NCI-H1417 treated with DMSO at 0.1 percent for 48 hours (cell line): ENCODE measurements at places on chromosomes 5 and 9.

- DNase-seq: no peak
Observed at GRCh38 chr5:2550509-2550908, 201.0 kb downstream of the IRX2 start.

- no peak for DNase-seq
Observed at GRCh38 chr5:163821142-163821541, 315.7 kb downstream of the MAT2B start.

GRCh38 chr5:164975986-164976385, 1470.6 kb downstream of the MAT2B start:
- DNase-seq: no peak

DNA sequence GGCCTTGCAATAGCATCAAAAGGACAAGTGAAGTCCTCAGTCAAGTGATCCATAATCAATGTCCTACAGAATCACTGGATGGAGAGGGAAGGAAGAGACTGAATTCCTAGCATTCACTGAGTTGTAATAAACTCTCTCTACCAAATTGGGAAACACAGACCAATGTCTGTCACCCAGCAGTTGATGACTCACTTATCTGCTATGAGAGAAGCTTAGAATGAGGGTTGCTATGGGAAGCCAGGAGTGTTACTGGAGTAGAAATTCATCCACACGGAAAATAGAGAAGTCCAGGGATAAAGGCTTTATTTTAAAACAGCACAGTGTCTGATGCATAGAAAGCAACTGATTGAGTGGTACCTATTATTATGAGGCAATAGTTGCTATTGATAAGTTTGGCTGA, 407.4 kb downstream of the BRINP1 start:
- DNase-seq: no peak

DNA sequence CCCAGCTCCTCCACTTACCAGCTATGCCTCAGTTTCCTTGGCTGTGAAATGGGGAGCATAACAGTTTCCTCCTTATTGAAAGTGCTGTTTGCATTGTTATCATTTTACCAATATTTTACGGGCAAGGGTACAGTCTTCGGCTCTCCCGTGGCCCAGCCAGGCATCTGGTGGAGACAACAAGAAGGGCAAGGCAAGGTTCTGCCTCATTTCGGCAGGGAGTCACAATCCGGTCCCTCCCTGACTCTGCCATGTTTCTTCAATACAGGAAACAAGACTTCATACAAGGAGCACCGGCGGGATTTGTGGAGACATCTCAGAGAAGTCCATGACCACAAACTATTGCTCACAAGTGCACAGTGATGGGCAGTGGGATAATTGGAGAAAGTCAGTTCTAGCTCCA, 174.0 kb downstream of the FGF18 start:
- DNase-seq: no peak

DNA sequence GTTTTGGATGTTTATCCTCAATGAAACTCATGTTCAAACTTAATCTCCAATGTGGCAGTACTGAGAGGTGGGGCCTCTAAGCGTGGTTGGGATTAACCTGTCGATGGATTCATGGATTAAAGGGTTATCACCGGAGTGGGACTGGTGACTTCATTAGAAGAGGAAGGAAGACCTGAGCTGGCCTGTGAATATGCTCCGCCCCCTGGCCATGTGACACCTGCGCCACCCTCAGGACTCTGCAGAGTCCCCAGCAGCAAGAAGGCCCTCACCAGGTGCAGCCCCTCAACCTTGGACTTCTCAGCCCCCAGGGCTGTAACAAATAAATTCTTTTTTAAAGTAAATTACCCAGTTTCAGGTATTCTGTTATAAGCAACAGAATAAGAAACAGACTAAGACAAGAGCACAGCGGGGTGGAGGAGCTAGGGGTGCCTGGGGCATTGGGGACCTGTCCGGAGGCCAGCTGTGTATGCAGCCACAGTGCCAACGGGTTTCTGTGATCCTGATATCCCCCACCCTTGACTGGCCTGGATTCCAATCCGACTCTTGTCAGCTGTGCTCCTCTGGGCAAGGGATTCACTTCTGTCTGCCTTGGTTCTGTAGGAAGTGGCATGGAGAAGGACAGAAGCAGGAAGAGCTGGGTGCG, 3.2 kb upstream of the MAPK9 start:
- no peak for DNase-seq

DNA sequence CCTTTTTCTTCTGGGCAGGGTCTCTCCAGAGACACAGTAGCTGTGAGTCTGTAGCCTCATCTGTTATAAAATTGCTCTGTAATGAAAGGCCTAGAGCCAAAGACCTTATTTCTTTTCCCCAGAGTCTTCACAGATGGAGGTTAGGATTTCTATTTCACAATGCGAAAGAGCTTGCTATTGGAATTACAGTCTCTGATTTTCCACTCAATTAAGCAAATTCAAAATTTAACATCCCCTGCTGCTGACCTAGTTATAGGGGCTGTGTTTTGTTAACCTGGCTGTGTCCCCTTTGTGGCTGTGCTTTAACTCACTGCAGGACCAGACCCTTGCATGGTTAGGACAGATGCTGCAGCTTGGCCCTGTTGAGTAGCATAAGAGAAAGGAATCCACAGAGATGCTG, 190.3 kb upstream of the NMUR2 start:
- DNase-seq: no peak

DNA sequence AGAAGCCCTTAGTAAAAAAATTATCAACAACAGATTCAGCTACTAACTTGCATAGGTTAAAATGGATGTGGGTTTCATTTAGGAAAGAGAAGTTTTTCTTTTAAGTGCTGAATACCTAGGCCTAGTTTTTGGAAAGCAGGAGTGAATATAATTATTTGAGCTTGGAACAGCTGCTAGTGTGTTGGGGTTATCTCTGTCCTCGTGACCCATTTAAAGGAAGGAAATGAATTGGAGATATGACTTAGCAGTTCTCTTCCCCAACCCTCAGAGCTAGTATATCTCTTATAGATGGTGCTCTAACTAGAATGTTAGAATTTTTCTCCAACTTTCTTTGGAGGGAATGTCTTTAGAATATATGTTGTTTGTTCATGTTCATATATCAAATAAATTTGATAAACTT, 38.6 kb downstream of the ZNF366 start:
- DNase-seq: no peak

GRCh38 chr9:16627967-16628366, 242.5 kb downstream of the BNC2 start:
- no peak for DNase-seq

GRCh38 chr5:136202469-136203205, 9.7 kb upstream of the SMIM32 start:
- no peak for DNase-seq

- DNase-seq: no peak
Observed at GRCh38 chr5:37859805-37860204, 20.0 kb upstream of the GDNF start.

DNA sequence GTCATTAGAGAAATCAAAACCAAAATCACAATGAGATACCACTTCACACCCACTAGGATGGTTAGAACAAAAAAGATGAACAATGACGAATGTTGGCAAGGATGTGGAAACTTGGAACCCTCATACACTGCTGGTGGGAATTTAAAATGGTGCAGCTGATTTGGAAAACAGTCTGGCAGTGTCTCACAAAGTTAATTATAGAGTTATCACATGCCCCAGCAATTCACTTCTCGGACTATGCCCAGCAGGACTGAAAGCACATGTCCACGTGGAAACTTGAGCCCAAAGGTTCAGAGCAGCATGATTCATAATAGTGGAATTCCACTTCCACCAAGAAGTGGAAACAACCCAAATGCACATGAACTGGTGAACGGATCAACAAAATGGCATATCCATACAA, 85.0 kb upstream of the HRH2 start:
- no peak for DNase-seq

DNA sequence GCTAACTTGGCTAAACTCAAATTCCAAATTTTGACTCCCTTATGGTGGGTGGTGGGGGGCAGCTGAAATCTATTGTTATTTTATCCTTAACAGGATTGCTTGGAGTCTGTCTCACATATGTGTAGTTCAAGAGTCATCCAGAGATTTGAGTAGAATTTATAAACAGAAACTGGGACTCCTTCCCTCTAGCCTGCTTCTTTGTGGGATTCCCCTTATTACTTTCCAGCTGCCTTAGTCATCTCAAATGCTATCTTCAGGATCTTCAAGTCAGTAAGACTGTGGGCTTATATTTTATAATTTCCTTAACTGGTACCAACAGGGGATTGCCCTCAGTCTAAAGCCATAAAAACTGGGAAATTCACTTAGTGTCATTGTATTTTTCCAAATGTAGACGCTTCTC, 55.5 kb downstream of the NNT start:
- DNase-seq: no peak

DNA sequence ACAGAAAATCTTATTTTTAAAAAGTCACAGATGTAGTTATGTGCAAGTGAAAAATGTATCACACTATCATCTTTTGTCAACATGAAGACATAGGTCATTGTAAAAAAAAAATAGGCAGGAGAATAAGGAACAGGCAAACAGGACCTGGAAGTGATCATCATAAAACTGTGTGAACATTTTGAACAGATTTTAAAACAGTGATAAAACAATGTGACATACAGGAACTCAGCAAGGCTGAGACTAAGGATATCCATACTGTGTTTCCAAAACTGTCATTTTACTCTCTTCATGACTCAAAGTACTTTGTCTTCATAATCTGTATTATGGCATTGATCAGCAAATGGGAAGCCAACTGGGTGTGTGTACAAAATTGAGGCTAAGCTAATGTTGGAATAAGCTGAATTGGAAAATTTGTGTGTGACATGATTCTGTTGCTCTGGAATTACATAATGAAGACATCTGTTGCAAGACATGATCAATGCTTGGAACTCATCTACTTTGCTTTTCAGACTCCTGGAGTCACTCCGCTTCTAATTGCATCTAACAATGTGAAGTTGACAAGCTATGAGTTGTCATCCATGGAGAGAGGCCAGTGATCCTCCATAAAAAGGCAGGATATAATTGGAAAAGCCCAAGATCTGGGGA, 978.7 kb upstream of the NUDT12 start:
- no peak for DNase-seq

DNA sequence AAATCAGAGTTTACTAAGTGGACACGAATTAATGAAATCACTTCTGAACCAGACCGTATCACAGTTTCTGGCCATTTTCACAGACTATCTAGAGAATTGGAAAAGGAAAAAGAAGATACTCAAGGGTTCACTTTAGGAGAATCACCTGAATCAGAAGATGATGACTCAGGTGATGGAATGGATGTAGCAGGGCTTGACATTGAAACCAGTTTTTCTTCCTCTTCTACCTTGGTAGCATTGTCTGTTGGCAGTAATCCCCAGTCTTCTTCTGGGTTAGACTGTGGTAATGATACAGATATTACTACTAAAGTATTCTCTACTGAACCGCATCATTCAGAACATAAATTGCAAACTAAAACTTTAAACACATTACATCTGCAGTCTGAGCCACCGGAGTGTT, 38.5 kb downstream of the ICE1 start:
- no peak for DNase-seq

GRCh38 chr5:53357439-53357838, 123.0 kb upstream of the FST start:
- no peak for DNase-seq

DNA sequence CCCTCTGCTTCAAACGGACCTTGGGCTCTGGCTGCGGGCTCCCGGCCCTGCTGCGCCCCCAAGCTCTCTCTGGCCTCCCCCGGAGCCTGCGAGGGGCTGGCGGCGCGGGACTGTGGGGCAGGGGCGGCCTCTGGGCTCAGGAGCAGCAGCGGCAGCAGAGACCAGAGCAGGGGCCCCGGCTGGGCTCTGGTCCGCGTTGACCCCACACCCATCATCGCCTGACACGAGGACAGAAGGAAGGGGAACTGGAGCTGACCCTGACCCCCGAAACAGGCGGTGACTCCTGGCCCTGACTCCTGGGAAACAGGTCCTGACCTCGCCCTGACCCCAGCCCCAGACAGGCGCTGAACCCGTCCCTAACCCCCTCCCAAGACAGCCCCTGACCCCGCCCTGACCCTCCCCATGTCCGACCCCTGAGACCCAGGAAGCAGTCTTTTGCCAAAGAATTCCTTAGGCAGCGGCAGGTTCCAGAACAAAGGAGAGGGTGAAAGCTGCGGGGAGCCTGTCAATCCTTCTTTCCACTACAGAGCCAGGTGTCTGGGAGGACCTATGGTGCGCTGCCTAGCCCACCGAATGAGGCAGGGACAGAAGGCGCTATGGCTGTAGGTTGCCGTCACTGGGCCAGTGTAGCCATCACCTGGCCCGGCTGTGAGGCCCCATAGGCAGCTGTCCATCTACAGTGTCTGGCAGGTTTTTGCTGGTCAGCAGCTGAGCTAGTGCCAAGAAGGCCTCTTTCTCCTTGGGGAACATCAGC, 74.7 kb upstream of the SPTLC1 start:
- DNase-seq: no peak

DNA sequence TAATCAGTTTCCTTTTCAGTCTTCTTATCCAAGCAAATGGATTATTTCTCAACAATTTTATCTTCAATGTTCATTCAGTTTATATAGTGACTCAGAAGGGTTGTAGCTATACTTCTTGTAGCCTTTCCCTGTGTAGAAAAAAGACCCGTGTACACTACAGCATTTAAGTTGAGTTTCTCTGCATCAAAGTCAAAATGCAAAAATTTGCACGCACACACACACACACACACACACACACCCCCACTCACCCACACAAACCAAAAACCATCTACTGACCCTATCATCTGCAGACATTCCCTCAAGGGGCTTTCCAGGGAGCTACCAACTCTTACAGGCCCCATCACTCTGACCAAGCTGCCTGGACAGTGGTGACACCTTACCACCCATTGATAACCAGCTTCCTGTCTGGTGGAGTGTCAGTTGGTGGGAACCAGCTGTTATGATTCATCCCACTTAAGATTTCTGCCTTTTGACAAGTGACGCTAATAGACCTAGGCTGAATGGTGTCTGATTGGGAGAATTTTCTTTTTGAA, 12.2 kb upstream of the ELL2 start:
- no peak for DNase-seq

DNA sequence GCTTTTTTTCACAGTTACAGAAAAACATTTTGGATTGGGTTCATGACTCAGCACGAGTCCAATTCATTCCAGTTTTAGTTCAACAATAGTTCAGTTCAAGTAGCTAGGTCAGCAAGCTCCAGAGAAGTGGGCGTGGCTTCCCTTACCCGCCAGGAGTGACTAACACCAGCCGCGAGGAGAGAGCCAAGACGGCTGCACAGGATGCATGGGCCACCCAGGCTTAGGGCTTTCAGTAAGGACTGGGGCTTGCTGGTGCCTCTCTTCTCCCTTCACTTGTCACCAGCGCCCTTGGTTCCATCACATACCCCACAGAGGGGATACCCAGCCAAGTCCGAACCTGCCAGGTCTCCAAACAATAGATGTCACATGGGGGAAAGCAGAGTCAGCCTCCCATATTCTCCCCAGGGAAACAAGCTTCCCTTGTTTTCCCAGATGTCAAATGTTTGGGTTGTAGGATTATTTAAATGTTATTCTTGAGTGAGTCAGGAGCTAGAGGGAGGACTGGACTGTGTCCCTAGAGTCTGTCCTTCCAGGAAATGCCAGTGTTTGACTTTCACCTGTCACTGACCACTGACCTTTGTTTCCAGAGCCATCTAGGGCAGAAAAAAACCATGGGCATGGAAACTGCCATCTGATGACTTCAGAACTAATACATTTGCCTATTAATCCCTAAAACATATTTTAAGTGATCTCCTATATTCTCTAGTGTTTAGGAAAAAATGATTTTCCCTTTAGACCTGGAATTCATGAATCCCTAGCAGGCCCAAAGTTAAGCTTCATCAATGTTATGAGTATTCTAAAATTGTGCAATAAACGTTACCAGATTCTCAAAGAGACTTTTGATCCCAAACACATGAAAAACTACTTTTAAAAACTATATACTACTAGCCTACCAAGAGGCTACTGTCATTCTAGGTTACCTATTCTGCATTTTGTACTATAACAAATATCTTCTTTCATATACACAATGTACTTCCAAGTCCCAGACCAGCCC, 51.9 kb downstream of the NIPAL4 start:
- DNase-seq: no peak
